ENCODE measurements at places on chromosomes 11 and 22.
A peak's percentile ranks its signal among the peaks of the same experiment; 100 is the strongest.

- no peak for DNase-seq
Measured at GRCh38 chr11:17855531-17856290, 121.1 kb downstream of the KCNC1 start.

- DNase-seq, result no peak
Measured at GRCh38 chr11:65557280-65558001, 718 bp downstream of the LTBP3 start.

DNA sequence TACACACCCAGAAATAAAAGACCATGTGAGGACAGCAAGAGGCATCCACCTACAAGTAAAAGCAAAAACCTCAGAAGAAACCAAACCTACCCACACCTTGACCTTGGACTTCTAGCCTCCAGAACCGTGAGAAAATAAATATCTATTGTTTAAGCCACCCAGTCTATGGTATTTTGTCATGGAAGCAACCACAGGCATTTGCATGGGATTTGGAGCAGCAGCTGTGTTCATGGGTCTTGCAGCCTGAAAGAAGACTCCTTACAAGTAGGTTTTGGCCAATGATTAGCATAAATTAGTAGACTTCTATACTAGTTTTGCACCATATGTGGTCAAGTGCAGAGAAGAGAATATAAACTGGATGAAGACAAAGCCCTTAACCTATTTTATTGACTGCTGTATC is 27.9 kb downstream of the FSHB start:
- DNase-seq, result no peak

DNA sequence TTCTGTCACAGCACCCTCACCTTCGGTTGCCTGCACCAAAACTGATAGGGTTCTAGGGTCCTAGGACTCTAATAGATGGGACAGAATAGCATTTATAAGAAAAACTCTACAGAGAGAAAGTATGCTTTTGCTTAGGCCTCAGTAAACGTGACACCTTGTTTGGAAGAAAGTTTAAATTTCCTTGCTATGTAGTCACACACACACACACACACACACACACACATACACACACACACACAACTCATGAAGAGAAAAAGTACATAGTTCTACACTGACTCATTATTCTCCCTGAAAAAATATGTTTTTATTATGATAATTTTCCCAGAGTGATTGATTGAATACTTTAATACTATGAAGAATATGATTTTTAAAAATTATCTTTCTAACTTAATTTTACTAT is 220.8 kb upstream of the SNX19 start:
- DNase-seq, result no peak

- DNase-seq, result no peak
Measured at GRCh38 chr22:25413620-25414019, 150.9 kb upstream of the GRK3 start.

GRCh38 chr11:128279866-128280265 is 307.5 kb downstream of the ETS1 start:
- DNase-seq, result no peak

DNA sequence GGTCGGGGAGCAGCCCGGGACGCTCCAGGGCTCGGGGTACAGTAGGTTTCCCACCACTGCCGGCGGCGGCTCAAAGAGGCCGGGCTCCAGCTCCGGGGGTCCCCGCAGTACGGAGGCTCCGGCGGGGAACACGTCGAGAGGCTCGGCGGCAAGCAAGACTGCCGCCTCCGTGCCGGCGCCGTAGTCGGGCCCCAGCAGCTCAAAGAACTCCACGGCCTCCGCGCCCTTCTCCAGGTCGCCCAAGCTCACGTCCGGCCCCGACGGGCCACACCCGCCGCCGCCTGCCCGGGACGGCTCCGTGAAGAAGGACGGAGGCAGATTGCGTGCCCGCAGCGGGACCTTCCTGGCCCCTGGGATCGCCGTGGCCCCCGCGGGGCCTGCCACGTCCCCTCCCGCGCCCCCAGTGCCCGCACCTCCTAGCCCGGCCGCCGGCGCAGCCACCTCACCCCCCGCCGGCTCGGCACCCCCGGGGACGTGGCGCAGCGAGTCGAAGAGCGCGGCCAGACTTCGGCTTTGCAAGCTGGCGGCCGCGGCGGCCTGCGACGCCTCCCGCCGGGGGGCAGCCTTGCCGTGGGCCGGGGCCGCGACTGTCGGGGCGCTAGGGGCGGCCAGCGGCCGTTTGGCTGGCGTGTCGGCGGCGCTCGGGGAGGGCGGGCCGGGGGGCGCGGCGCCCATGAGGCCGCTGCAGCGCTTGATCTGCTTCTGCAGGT is 775 bp downstream of the FAM181B start:
- DNase-seq, result no peak

- DNase-seq, result peak; percentile 30
Measured at GRCh38 chr11:67303132-67303834, at the start of gene SSH3. Gene SSH3 (plus strand): TSS chr11:67303530. CDS start chr11:67303626, 96 bp downstream.

DNA sequence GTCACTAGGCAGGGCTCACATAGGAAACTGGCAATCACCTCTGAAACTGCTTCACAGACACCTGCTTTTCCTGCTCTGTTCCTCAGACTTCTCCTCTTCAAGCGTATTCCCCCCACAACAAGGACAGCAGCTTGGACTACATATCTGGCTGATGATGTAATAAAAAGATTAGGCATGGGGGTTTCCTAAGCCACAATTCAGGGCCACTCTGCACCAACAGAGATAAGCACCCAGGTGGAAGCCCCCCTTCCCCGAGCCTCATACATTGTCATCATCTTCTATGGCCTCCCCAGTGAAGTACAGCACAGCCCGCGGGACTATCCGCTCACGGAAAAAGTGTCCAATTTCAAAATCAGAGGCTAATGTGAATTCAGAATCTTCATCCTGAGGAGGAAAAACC is 25.0 kb upstream of the PHLDA2 start:
- DNase-seq, result no peak

DNA sequence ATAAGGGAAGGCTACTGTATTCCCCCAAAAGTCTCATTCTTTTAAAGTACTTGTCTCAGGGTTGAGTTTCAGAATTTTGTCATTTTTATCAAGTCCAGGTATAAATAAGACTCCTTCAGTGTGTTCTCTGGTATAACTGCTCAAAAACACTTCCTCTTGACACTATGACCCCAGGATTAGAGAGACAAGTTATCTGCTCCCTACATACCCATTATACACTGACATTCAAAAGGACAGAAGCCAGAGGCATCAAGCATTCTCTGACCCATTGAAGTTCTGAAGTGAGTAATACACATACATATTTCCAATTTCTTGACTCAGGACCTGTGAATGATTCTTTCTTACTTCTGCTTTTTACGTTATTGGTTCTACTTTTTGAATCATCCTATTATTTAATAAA is 447.8 kb upstream of the CNTN5 start:
- DNase-seq, result no peak

DNA sequence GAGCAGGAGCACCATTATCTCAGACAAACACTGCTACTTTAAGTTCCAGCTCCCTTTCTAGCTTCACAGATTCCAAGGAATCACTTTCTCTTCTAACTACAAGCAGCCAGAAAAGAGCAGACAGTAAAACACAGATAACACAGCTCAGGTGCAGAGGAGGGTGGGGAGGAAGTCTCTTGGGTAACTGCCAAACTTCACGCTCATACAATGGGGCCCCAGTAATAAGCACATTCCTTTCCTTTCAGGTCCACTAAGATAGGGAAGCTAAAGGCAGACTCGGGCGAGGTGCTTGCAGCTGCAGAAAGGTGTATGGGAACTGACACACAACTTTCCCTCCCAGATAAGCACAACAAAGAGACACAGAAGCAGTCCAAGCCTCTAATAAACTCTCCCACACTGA is 69.2 kb upstream of the OR9G4 start:
- DNase-seq, result no peak

DNA sequence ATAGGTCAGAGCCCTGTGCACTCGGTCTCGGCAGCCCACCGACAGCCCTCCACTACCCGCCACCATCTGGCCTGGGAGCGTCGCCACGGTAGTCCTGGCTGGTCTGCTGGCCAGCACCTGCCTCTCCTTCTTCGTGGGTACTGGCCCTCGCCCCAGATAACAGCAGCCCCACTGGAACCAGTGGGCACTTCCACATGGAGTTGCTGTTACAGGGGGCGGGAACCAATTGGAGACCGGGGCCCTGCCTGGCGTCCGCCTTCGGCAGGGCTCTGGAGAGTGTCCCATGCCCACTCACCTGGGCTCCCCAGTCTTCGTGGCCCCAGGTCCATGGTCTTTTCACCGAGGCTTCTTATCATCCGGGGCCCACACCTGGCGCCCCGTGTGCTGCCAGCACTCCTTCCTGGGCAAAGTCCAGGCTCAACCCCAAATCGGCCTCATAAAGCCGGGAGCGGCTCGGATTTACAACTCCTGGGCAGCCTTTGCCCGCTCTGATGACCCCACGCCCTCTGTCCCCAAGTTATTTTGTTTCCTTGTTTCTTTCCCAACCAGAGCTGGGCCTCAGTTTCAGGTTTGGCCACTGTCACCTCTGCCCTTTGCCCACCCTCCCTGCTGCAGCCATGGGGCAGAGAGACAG is 12.9 kb upstream of the EHD1 start:
- DNase-seq, result no peak

DNA sequence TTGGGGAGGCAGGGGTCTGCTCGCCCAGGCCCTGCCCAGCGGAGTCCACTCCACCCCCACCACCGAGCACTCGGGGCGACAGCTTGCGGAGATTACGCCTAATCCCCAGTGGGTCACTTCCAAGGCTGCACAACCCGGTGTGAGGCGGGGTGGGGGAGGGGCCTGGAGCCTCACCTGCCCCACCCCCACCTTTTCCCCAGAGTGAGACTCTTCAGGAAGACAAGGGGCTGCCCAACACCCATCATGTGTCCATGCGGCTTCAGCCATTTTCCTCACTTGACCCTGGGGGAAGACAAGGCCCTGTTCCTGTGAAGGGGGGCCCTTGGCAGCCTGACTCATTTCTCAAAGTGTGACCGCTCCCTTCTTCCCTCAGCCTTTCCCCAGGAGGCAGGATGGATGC is 12.5 kb downstream of the SYNGR1 start:
- no peak for DNase-seq

- DNase-seq, result no peak
Measured at GRCh38 chr22:41305646-41306045, 4.3 kb downstream of the ZC3H7B start.

DNA sequence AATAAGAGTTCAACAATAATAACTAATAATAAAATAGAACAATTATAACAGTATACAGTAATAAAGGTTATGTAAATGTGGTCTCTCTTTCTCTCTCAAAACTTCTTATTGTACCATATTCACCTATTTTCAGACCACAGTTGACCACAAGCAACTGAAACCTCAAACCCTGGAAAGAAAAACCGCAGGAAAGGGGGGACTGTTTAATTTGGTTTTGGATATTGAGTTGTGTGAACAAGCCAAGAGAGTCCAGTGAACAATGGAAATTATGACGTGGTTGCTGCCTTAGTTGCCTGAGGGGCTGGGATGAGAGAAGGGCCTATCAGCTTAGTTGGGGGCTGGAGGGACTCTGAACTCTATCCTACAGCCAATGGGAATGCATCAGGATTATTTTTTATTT is 178.7 kb upstream of the POU2AF2 start:
- no peak for DNase-seq

GRCh38 chr11:97703851-97704250 is 1314.0 kb downstream of the JRKL start:
- DNase-seq, result no peak

GRCh38 chr11:125999234-125999880 is 53.5 kb downstream of the VSIG10L2 start:
- no peak for DNase-seq

DNA sequence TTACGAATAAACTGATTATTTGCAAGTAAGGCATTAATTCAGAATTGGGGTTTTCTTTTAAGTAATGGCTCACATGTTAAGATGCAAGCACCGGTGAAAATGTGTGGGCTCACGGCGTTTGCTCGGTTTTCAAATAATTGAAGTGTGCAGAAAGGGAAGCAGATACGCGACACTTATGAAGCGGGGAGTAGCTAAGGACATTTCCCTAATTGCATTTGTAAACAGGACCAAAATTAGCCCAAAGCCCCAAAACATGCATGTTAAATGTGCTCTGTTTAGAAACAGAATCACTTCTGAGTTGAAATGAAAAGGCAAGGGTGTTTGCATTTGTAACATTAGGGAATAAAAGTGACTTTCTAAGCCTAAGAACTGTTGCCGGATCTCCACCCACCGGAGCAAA is 61.3 kb downstream of the ELFN2 start:
- no peak for DNase-seq

DNA sequence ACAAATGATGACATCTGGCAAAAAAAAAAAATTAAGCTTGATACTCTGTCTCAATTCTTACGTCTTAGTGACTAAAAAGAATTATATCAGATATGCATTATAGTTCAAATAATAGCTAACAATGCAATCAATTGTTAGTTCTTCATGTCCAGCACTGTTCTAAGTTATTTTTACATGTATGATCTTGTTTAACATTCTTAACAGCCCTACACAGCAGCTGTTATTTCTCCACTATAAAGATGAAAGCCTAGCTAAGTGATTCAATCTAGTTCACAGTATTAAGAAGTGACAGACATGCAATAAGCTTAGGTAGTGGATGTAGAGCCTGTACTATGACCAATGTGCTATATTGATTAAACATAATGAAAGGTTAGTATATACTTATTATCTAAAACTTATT is 4.1 kb downstream of the ZNF214 start:
- no peak for DNase-seq

DNA sequence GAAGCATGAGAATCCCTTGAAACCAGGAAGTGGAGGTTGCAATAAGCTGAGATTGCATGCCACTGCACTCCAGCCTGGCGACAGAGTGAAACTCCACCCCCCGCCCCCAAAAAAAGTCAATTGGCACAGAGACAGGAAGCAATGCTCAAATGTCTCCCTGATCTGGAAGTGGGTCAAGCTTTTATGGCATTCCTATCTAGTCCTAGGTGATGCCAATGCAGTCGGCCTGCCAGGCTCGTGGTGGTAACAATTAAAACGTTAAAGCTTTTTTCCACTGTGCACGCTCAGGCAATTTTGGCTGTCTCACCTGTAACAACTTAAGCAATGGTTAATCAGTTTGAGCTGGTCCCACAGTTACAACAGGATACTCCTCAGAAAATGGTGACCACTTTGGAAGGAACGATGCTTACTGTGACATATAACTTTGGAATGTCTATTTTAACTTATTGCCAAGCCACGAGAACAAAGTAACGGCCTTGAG is 18.9 kb upstream of the PISD start:
- no peak for DNase-seq

DNA sequence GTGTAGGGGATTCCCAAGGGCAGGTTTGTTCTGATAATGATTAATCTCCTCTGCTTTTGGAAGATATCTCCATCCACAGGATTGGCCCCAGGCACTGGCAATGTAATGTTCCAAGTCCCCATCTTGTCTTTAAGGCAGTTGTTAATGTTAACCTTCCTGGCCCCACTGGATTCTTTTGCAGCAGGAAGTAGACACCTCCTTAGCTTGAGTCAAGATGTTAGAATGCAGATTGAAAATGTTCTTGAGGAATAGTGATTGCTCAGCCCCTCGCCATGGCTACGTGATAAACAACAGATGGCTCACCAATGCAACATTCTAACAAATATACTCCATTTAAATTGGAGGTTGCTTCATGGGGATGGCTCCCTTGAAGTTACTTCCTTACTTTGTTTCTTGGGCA is 7.3 kb downstream of the HEPHL1 start:
- no peak for DNase-seq

- no peak for DNase-seq
Measured at GRCh38 chr11:64231546-64231945, 1.2 kb downstream of the DNAJC4 start.
